ENCODE measurements at places on chromosomes 1 and 21. TPM values are rescaled to one million over a fixed set of nuclear protein-coding genes. Genes with fewer than 3 reads are reported as not detected.

GJA5 gene
- total RNA-seq: 1.8 TPM

- DNase-seq: no peak
Observed at GRCh38 chr21:34340061-34340460, 23.7 kb upstream of the KCNE2 start.

SPRR2F gene
- not detected for total RNA-seq

- DNase-seq: no peak
Observed at GRCh38 chr1:220962031-220962751, 82.9 kb downstream of the HLX start.

DNA sequence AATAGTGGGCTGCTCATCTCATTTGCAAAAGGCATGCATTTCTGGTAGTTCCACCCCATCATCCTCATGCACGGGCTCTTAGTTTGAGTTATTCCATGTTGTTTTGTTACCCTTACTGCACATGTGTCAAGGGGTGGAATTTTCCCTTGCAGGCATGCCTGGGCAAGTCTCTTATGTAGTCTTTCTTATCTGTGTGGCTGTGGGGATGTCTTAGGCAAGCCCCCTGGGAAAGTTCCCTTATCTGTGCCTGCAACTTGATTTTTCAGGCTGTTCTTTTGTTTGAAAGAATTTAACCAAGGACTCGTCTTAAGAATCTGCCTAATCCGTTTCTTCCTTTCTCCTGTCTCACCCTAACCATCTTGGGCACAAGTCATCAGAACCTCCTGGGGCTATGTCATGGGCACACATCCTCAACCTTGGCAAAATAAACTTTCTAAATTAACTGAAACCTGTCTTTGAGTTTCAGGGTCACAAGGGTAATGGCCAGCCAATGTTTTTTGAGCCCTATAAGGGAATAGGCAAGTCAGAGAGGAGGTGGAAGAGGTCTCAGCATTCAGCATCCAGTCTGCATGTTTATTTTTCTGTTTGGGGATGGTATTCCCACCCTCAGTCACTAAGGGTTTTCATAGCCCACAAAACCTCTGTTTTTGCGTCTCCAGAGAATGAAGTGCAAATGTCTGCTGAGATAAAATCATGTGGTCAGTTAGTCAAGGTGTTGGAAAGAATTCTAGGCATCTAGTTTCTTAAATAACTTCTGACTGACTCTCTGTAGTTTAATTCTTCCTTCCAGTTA is 579.7 kb downstream of the PLA2G4A start:
- no peak for DNase-seq

Data from liver (tissue), 10 donors.